Astrocyte (in vitro differentiated cells and primary cell): ENCODE measurements at places on chromosomes 11 and 22.

DNA sequence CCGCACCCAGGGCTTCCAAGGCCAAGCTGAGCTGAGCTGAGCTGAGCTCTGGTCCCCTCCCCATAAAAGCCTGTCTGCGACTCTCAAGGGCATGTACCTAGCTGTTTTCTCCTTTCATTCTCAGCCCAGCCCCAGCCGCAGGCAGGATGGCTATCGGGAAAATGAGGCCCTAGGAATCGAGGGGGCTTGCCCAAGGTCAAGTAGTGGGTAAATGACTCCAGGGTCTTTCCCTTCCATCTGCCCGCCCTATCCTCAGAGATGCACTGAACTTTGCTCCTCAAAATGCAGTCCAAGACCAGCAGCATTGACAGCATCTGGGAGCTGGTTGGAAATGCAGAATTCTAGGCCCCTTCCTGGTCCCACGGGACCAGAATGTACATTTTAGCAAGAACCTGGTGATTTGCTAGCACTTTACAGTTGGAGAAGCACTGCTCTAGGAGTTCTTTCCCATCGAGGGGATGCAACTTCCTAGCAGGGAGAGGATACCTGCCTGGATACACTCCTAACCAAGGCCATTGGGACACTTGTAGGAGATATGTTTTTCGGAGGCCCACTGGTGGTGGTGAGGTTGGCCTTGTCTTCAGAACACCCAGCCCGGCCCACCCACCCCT, 43.2 kb upstream of the ACCSL start:
- DNase-seq: no peak

DNA sequence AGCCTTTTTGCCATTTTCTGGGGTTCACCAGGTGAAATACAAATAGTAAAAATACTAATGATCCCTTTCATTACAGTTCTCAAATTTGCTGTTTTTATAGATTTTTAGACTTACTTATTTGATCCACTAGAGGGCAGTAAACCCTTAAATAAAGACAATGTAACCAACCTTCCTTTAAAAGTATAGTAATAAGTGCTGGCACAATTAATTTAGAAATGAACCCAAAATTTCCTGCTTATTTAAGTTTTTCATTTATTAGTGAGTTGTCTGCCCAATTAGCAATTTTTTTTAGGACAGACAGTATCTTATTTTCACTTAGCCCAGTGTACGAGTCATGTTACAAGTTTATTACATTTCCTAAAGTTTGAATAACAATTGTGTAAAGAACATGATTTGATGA, 4.7 kb downstream of the DDIAS start:
- peak; percentile 8 for DNase-seq

- DNase-seq: no peak
Measured at GRCh38 chr11:1473786-1474185, 12.8 kb downstream of the MOB2 start.

DNA sequence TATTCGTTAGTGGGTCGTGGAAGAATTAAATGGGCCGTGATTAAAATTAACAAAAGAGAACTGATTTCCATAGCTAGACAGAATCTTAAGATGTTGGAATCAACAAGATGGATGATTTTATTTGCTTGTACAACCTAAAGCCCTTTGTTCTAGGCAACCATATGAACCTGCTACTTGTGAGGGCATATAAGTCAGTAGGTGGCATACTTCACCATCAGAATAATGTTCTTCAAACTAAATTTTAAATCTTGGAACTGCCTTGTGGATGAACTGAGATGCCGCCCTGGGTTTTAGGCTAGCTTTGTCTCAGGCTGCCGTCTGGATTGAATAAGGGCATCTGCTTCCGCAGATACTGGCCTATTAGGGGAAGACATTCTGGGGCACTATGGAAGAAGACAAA, 40.9 kb downstream of the CSRP3 start:
- no peak for DNase-seq

GRCh38 chr11:33539751-33540150, 160.9 kb downstream of the C11orf91 start:
- no peak for DNase-seq

GRCh38 chr11:43419460-43419859, 60.7 kb downstream of the TTC17 start:
- peak; percentile 8 for DNase-seq

DNA sequence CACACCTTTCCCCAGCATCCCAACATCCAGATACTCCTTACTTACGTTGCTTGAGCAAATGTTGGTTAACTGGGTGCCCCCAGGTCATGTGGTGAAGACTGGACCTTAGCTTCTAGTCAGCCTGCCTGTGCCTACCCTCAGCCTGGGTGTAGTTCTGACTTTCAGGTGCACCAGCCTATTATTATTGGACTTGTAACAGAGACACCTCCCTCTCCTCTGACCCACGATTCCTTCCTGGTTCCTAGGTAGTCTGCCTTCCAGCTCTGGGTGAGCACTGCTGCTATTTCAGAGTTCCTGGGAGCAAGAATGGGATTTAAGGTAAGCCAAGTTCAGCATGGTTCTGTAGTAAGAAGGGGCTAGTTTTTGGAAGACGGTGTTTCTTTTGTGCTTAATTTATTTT, 138.2 kb downstream of the DSCAML1 start:
- no peak for DNase-seq

- no peak for DNase-seq
Measured at GRCh38 chr11:114141863-114142580, 82.5 kb downstream of the ZBTB16 start.

GRCh38 chr11:26187639-26188038, 144.3 kb upstream of the ANO3 start:
- peak; percentile 65 for DNase-seq

DNA sequence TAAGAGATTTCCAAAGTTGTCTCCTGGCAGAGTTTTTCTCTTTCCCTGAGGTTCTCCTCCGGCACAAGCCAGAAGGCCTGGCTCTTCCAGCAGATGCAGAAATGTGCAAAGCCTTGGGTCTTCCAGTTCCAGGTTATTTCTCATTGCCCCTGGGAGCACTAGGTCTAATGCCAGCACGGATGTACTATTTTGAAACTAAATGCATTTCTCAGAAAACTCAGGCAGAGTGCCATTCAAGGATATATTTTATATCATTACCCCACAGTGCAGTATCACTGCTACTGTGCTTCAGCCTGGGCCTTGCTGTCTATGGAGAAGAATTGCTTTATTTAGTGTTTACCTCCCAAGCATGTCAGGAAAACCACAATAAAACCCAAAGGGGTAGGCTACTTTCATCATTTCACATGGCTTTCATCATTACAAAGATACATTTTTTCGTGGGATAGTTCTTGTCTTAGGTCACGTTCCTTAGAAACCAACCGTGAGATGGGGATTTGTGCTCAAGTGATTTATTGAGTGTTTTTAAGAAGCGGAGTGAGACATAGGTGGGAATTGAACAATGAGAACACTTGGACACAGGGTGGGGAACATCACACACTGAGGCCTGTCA, 22.4 kb upstream of the FZD4 start:
- DNase-seq: no peak

GRCh38 chr11:76232026-76232665, 25.8 kb upstream of the WNT11 start:
- DNase-seq: no peak

DNA sequence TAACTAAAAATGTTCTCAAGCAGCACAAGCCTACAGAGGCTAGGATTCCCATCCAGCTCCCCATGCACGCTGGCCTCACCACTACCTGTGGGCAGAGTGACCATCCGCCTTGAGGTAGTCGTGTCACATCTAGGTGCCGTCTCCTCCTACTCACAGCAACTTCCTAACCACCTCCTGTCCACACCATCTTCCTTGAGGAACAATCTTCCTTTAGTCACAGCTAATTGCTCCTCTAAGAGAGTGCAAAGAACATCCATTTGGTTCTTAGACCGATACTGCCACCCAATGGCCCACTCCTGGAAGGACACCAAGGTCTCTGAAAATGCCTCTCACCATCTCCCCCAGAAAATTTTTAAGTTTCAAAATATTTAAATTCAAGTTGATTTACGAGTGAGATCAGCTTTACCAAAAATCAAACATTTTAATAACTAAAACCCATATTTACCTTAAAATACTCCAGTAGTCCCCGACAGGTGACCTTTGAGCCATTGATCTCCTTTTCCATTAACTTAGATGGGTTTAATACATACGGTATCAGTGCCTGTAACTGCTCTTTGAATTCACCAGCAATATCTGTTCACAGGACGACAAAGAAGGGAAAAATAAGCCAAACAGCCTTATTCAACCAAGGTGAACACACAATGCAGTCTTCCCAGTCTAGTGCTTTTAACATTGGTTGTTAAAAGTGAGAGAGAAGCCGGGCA, 21.7 kb upstream of the PLAAT3 start:
- DNase-seq: peak; percentile 31

GRCh38 chr11:47148270-47148669, 28.4 kb downstream of the ARFGAP2 start:
- no peak for DNase-seq

- peak; percentile 86 for DNase-seq
Measured at GRCh38 chr22:19497245-19497644, 17.5 kb downstream of the CDC45 start.

DNA sequence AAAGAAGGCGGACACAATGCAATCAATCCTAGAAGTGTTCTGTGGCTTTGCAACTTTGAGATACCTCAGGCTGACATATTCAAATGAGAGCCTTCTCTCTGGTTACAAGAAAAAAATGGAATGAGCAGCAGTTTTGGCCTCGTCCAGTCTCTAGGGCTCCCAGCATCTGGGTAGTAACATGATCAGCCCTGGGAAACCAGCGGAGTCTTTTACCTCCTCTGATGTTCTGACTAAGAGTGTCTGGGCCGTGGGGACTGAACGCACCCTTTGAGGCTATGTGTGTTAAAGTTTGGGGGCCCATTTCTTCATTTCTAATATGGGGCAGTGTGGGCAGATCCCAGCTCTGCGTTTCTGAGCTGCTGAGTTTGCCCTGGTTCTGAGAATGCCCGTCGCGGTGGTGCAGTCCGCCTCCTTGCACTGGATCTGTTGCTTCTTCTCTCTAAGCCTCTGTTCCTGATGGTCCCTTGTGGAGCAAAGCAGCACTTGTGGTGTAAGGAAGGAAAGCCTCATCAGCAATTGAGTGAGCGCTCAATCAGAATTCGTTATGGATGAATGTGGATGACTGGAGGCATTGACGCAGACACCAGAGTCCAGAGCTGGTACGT, 8.1 kb downstream of the PARVB start:
- DNase-seq: peak; percentile 41

- DNase-seq: no peak
Measured at GRCh38 chr22:44883011-44883421, 126.8 kb downstream of the PHF21B start.

DNA sequence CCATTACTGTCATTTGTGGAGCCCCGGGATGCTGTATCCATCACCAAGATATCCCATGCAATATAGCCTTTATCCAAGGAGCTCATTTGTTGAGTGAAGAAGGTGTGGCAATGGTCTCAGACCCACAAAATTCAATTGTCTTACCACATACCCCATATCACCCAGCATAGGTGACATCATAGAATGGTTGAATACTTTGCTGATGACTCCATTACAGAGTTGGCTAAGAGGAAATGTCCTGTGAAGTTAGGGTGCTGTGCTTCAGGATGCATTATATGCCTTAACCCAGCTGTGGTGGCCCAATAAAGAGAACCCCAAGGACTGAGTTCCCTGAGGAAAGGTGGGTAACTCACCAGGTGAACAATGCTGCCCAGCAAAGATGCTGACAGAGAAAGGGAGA, 113.7 kb downstream of the EFCAB6 start:
- DNase-seq: peak; percentile 0

DNA sequence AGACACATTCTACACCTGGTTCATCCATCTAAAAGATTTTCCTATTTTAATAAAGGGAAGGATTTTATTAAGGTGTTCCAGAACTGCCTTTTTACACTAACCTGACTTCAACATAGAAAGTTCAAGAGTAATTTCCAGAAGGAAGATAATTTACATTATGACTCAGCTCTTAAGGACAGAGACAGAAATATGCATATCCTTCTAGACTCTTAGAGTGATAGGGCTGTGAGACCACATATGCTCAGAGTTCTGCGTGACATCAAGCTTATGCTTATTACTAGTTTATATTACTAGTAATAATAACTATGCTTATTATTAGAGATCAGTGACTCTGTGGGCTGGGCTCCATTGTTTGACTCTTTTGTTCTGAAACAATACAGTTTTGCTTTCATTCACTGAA, 4.6 kb downstream of the PDGFD start:
- peak; percentile 44 for DNase-seq

GRCh38 chr11:95821640-95822039, 31.3 kb downstream of the CEP57 start:
- DNase-seq: peak; percentile 74

- no peak for DNase-seq
Measured at GRCh38 chr11:134780486-134781147, 368.6 kb upstream of the B3GAT1 start.

GRCh38 chr11:58688789-58689503, 42.8 kb downstream of the GLYAT start:
- no peak for DNase-seq

GRCh38 chr22:28075358-28075981, 156.4 kb upstream of the PITPNB start:
- peak; percentile 86 for DNase-seq

- no peak for DNase-seq
Measured at GRCh38 chr11:73028611-73029010, 113.5 kb downstream of the FCHSD2 start.
